Fibroblast of the aortic adventitia (primary cell): ENCODE measurements at places on chromosomes 1 and 21. TPM values are rescaled to one million over a fixed set of nuclear protein-coding genes. Genes with fewer than 3 reads are reported as not detected.
A peak's percentile ranks its signal among the peaks of the same experiment; 100 is the strongest.

DNA sequence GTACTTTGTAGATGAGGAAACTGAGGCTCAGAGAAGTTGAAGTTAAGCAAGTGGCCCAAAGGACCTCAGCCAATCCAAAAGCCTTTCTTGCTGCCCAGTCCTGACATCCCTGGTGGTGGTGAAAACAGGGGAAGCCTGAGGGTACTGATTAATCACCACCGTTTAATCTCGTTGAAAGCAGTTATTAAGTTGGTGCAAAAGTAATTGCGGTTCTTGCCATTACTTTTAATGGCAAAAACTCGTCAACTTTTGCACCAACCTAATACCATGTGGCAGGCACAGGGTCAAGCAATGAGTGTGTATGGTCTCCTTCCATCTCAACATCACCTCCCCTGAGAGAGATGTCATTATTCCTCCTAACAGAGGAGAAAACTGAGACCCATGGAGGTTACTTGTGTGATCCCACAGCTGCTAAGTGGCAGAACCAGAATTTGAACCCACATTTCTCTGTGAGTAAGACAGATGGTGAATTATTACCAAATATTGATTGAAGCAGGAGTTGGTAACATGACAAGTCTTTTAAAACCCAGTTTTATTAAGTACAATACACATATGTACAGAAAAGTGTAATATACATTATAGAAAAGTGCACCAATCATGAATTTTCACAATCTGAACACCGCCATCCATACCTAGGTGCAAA lies 39.4 kb upstream of the GRHL3 start:
- DNase-seq, result no peak

DNA sequence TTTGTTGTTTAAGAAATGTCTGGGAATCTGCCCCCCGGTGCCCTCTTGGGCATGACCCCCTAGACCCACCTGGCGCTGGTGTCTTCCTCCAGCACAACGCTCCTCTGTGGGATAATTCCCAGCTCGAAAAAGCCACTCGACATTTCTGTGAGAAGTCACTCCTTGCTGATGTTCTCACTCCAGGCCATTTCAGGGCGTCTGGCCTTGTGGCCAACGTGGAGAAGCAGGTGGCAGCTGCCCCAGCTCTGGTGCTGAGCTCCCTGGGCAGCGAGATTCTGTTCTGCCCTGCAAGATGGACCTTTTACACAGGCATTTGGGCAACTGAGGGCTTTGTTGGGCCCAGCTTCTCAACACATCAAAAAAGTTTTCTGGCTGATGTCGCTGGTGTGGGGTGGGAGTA lies 147.7 kb upstream of the WNT4 start:
- no peak for DNase-seq

DNA sequence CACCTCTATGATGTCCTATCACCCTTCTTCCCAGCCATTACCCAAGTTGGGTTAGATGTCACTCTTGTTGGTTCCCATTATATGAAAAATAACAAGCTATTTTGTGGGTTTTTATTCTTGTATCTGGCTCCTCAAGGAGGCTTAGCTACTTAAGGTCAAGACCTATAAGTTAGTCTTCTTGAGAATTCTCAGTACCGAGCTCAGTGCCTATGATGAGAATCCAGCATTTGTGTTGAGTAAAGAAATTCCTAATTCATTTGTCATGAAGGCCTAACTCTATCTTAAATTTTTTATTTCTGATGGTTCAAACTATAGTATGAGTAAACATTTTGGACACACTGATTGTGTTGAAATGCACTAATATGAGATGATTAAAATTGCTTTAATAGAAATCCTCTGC lies 15.9 kb downstream of the NUF2 start:
- peak; percentile 29 for DNase-seq

- DNase-seq, result no peak
Observed at GRCh38 chr1:227364657-227365056, 46.4 kb upstream of the CDC42BPA start.

DNA sequence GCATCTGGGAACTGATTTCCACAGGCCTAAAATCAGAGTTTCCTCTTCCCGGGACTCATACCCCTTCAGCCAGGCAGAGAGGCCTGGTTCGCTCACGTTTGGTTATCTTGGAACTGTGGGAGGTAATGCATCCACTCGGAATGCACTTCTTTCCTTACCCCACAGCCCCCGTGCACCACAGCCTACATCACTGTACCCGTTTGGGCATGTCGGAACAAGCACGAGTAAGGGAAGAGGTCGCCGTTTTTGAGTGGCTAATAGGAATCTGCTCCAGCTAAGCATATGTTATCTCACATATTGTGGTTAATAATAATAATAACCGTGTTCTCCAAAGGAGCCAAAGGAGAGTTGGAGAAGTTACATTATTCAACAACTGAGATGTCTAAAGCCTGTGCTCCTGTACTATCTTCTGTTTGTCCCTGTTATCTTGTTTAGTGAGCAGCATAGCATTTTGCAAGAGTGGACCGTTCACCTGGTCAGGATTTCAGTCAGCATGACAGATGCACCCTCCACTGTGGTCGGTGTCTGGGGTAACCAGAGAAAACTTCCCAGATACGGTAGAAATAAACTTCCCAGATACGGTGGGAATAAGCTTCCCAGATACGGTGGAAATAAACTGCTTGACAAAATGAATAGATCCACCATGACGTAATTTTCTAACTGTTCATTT lies 198.6 kb downstream of the SDCCAG8 start:
- DNase-seq, result no peak

GRCh38 chr1:68916221-68916902 lies 419.5 kb upstream of the DEPDC1 start:
- DNase-seq, result peak; percentile 94

DNA sequence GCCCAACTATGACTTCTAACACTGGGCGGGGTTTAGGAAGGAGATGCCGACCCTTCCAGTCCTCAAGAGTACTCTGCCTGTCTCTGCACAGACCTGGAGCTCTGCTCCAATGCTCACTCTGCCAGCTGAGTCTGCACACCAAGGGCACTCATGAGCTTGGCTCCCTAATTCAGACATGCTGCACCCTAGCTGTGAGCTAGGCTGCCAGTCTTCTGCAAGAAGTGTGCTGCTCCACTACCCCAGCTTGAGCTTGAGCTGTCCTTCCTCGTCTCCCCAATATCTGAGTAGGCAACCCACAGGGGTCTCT lies 13.2 kb downstream of the TP53BP2 start:
- DNase-seq, result no peak

DNA sequence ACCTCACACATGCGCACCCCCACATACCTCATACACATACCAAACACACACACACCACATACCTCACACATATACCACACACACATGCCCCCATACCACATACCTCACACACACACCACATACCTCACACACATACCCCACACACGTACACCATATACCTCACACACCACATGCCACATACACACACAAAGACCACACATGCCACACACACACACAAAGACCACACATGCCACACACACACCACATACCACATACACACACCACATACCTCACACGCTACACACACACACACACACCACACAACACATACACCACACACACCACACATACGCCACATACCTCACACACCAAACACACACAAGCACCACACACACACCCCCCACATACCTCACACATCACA lies 30.0 kb downstream of the HIVEP3 start:
- DNase-seq, result no peak

DNA sequence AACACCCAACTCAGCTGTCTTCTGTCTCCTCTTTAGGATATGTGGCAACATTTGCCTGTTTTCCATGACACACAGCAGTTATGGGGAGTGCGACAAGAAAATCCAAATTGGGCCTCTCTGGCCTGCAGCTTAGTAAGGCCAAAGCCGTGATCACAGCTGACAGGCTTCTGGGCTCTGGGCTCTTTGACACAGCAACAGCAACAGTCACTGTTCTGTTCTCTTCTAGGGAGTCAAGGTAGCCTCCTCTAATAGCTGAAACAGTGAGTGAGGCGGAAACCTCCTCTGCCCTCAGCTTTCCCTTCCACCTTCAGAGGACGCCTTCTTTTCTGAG lies 19.0 kb downstream of the CLCA1 start:
- DNase-seq, result no peak

DNA sequence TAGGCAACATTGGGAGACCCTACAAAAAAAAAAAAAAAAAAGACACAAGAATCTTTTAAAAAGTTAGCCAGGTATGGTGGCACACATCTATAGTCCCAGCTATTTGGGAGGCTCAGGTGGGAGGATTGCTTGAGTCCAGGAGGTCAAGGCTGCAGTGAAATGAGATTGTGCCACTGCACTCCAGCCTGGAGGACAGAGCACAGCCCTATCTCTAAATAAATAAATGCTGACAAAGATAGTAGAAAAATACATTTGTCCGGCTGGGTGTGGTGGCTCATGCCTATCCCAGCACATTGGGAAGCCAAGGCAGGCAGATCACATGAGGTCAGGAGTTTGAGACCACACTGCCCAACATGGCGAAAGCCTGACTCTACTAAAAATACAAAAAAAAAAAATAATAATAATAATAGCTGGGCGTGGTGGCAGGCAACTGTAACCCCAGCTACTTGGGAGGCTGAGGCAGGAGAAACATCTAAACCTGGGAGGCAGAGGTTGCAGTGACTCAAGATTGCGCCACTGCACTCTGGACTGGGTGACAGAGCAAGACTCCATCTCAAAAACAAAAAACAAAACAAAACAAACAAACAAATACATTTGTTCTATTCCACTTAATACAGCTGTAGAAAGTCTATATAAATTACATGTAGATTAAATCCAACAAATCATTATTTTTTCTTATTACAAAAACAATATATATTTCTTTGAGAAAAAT lies 48.5 kb downstream of the PHACTR4 start:
- no peak for DNase-seq

GRCh38 chr1:164479242-164479641 lies 79.7 kb upstream of the PBX1 start:
- DNase-seq, result no peak

GRCh38 chr1:54287176-54287650 lies 87.2 kb downstream of the MRPL37 start:
- DNase-seq, result peak; percentile 51

DNA sequence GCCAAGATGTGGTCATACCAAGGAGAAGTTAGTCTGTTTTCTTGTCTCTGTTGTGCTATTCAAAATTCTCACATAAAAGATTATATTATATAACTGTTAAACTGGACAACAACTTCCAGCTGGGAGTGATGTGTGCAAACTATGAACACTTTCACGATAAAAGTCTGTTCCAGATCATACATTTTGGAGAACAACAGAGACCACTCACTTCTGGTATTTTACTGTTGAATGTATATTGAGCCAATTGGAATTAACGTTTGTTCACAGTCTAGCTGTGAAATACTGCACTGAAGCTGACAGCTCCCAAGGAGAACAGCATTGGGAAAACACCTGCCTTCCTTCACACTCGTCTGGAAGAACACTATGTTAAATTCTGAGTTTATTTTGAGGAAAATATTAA lies 860 bp upstream of the SHCBP1L start:
- no peak for DNase-seq

DNA sequence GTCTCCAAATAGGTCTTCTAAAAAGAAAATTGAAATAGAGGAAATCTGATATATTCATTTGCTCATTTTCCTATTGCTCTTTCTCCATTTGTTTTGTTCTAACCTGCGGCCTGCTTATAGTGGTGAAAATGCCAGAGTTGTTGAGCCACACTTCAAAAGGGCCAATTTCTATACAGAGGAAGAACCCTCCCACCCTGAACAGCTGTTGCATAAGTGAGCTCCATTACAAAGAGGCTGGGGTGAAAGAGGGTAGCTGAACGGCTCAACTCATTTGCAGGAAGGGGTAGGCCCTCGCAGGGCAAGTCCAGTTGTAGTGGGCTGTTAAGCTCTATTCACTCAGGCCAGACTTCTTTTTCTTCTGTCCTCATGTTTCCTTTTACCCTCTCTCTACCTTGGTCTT lies 8.8 kb downstream of the ADCY10 start:
- DNase-seq, result peak; percentile 11

GRCh38 chr1:201489643-201490261 lies 17.2 kb downstream of the CSRP1 start:
- peak; percentile 36 for DNase-seq

GRCh38 chr1:197773856-197774255 lies 1.4 kb downstream of the DENND1B start:
- DNase-seq, result peak; percentile 20

DNA sequence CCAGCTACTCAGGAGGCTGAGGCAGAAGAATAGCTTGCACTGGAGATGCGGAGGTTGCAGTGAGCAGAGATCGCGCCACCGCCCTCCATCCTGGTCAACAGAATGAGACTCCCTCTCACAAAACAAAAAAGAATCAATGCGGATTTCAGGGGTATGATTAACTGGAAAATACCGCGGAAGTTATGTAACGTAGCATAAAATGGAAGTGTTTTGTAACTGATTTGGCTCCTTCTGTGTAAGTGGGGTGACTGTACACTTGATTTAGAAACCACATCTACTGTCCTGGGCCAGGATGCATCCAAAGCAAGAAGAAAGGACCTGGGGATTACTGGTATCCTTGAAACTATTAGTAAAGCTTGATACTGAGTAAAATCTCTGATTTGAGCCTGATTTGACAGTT lies 3.1 kb upstream of the VAMP4 start:
- no peak for DNase-seq

GRCh38 chr1:10424034-10424433 lies 6.2 kb upstream of the CENPS start:
- peak; percentile 69 for DNase-seq

DNA sequence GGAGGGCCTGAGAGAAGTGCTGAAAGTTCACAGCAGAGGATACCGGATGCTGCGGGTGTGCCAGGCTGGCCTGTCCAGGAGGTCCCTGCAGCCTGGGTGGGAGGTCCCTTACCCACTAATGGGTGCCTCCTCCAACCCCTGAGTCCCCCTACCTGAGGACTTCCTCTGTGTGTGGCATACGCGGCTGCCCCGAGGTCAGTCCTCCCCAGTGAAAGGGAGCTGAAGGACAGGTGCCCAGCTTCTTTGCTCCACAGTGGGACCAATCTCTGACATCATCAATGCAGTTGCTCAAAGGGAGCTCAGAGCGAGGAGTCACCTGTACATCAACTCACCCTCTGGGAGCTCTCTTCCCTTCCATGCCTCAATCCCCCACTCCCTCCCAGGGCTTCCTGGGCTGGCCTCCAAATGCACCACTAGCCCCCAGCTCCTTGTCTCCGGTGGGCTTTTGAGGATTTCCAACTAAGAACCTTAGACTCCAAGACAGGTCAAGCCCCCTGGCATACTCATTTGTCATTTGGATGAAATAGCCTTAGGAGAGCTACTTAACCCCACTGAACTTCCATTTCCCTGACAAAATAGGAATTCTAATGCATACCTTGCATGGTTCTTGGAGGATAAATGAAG lies 53.9 kb downstream of the PDE9A start:
- DNase-seq, result no peak

GRCh38 chr1:80436851-80437250 lies 1363.9 kb upstream of the ADGRL2 start:
- DNase-seq, result no peak

- peak; percentile 2 for DNase-seq
Observed at GRCh38 chr1:60504206-60504840, 430.8 kb upstream of the C1orf87 start.

- no peak for DNase-seq
Observed at GRCh38 chr1:9244501-9245229, 10.1 kb downstream of the H6PD start.

- no peak for DNase-seq
Observed at GRCh38 chr1:71693581-71693980, 588.8 kb downstream of the NEGR1 start.

Gene ELAVL4
- not detected in 2 replicates for total RNA-seq

Gene ZBTB18
- 2.9 and 11.1 TPM in 2 replicates for total RNA-seq

Gene TMEM240
- 0.82 and 3.6 TPM in 2 replicates for total RNA-seq

Gene ASAP3
- 46.9 and 65.3 TPM in 2 replicates for total RNA-seq

Gene GREM2
- 2.0 and 26.8 TPM in 2 replicates for total RNA-seq

Gene LCE2C
- total RNA-seq, result not detected in 2 replicates

Gene LHX8
- total RNA-seq, result 0.09 TPM in 1 of 2 replicates, not detected in the other

Gene FCRL1
- not detected in 2 replicates for total RNA-seq

Gene EPHB2
- total RNA-seq, result 3.8 and 24.9 TPM in 2 replicates

Gene KCNK1
- total RNA-seq, result 2.9 and 3.6 TPM in 2 replicates

Gene EFNA1
- total RNA-seq, result 0.16 and 0.54 TPM in 2 replicates

Gene INSRR
- 0.08 TPM in 1 of 2 replicates, not detected in the other for total RNA-seq
